ENCODE measurements at places on chromosomes 5 and 9.

DNA sequence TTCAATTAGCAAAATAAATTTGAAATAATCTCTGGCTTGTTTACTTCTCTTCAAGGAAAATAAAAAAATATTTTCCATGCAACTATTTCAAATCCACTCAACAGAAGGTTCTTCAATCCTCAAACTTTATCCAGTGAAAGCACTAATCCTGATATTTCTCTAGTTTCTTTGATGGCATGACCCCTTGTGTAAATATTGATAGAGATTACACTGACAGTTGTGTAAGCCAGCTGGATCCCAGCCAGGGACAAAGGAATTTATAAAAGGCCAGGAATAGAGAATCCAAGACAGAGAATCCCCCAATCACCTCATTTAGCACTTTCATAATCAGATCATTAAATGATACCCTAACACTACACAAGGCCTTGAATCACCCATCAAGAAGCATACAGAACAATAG lies 135.2 kb downstream of the GNA14 start:
- no peak for DNase-seq

DNA sequence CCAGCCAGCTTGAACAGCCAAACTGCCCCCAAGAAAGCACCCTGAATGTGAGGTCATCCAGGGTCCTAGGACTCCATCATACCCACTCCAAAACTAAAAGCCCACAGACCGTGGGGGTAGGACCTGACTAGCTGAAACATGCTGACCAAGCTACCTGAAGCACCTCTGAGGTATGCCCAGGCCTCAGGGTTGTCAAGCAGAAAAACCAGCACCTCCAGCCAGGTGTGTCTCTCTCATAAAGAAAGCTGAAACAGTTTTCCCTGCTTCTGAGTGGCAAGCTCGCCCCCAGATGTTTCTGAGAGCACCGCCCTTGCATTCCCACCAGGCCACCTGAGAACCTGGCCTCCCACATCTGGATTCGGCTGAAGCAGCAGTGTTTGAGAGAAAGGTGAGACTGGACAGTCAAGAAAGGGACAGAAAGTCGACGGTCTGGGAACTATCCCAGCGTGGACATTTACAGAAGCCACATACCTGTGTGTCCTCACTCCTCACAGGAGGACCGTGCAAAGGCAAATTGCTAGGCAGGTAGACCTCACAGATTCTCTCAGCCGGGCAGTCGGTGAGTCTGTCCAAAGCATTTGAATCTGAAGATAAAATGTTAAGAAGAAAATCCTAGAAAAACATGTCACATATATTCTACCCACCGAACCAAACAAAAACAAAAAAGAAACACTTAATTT lies 155.6 kb upstream of the RASEF start:
- DNase-seq = no peak

DNA sequence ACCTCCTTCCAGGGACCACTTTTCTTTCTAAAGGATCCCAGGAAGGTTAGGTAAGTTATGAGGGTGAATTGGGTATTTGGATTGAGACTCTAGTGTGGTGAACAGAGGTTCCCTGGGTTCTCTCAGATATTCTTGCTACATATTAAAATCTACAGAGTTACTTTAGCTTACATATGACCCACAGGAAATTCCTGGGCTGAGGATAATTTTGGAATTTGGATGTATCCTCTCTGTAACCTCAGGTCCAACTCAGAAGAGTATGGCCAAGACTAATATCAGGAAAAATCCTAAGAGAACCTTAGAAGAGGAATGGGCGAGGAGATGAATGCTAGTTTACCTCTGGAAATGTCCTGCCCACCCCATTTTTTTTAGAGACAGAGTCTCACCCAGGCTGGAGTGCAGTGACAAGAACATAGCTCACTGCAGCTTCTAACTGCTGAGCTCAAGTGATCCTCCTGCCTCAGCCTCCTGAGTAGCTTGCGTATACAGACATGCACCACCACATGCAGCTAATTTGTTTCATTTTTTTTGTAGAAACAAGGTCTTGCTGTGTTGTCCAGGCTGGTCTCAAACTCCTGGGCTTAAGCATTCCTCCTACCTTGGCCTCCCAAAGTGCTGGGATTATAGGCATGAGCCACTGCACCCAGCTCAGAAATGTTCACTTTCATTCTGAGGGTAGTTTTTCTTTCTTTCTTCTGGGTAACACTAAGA lies 196.4 kb downstream of the ARHGEF28 start:
- DNase-seq = no peak

DNA sequence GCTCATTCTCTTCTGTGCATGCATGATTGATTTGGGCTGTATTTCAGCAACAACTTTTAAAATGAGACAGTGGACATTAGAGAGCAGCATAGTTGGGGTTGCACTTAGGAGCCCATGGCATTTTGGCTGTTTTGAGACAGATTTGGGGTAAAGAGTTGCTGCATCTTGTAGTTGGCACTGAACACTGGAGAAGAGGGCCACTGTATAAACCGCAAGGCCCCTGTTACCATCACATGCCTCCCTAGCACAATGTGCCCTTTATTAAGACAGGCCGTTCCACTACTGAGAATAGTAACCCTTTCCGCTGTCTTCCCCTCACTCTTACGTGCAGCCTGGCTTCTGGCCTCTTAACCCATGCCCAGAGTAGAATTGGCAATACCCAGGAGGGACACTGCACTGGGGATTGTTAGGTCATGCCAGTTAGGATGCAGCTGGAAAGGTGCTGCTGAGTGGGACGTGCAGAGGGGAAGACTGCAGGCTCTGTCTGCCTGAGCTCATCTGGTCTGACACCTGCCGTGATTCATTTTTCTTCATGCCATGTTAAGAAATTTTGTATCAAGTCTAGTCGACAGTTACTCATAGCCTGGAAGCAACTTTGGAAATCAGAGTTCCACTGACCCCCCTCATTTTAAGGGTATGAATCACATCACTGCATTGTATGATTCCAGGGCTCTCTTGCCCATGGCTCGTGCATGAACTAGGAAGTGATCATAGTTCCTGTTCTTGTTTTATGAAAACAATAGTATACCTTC lies 146.9 kb upstream of the DMRT1 start:
- DNase-seq = no peak

GRCh38 chr5:163569284-163569683 lies 63.9 kb downstream of the MAT2B start:
- DNase-seq = no peak

GRCh38 chr9:122119166-122119521 lies 26.0 kb upstream of the TTLL11 start:
- no peak for DNase-seq

- DNase-seq = no peak
These were observed 5.6 kb downstream of the MEGF9 start for GRCh38 chr9:120708526-120709224.

GRCh38 chr9:107193251-107193650 lies 89.8 kb upstream of the RAD23B start:
- no peak for DNase-seq

DNA sequence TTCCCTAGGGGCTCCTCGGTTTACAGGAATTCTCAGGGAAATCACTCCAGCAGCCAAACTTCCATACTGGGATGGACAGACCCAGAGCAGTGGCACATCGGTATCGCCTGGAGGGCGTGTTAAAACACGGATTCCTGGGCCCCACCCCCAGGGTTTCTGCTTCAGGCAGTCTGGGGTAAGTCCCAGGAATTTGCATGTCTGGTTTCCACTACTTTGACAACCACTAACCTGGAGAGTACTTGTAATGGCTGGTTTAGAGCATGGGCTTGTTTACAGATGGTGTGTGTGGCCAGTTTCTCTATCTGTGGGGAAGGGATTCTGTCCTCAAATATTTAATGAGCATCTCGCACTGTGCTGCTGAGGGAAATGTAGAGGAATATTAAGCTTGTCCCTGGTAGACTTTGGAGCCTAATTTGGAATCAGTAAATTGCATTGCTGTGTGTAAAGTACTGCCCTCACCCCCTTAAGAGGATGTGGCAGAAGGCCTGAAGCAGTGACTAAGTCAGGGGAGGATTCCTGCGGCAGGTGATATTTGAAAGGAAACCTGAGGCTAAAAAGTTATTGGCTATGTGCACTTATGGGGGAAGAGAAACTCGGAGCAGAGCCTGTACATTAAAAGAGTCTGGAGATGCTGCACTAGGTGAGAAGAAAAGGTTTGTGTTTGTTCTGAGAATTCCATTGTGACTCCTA lies 18.6 kb upstream of the TJP2 start:
- no peak for DNase-seq

DNA sequence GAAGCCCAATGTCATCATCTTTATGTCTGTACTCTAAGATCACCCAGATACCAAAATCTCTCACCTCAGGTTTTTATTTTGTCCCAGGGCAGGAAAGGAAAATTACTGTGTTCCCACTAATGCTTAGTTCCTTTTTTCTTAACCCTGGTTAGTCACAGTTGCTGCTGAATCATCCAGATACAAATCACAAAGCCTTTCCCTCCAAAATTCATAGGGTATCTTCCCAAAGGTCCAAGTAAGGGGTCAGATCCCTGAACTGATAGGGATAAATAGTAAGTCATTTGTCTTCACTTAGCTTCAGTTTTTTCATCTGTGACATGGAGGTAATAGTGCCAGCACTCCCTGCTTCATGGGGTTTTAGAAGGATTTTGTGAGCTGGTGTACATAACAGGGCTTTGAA lies 2.2 kb downstream of the PLCXD3 start:
- no peak for DNase-seq

- DNase-seq = no peak
These were observed 44.5 kb downstream of the SECISBP2 start for GRCh38 chr9:89362647-89363310.

DNA sequence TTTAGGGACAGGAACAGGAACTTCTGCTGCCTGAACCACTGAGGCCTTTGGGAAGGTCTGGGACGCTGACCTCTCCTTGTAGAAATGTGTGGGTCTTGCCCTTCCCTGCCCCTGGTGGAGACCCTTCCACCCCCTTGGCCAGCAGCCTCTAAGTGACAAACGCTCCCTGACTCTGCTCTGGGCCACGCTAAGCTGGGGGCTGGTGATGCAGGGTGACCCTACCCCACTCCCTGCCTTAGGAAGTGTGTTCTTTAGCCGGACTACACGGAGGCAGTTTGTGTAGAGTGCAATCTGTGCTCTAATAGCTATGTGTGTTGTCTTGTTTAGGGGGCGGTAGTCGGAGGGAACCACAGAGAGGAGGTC lies 123.0 kb downstream of the COL23A1 start:
- no peak for DNase-seq

DNA sequence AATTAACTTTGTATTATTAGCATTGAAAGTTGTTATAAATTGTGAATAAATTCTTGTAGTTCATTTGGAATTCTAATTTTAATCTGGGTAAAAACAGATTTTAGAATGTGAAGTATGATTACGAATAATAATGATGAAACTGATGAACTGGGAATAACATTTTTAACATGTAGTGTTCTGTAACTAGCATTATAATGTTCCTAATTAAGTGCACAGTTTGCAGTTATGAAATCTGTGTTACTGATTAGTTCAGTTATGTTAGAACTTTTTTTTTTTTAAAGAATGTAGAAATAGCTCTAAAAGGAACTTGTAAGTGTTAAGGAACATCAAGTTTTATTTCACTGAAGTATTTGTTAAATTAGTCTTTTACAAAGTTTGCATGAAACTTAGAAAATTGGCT lies 48.9 kb upstream of the EIF4EBP3 start:
- DNase-seq = no peak

DNA sequence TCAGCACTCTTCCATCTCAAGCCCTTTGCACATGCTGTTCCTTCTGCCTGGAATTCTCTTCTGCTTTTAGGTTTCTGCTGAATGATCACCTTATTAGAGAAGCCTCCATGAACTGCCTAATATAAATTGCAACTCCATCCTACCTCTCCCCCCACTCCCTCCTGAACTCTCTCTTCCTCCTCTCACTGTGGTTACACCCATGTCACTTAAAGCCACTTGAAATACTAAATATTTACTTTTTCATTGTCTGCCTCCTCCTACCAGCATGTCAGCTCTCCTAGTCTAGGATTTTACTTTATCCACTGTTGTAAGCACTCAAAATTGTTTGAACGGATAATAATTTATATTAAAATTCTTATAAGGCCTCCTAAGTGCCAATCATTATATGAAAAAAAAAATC lies 43.8 kb downstream of the ACTL7B start:
- DNase-seq = no peak

GRCh38 chr9:34289159-34289558 lies 39.9 kb downstream of the KIF24 start:
- no peak for DNase-seq

- no peak for DNase-seq
These were observed 14.1 kb downstream of the PRRX2 start for GRCh38 chr9:129679537-129679936.

DNA sequence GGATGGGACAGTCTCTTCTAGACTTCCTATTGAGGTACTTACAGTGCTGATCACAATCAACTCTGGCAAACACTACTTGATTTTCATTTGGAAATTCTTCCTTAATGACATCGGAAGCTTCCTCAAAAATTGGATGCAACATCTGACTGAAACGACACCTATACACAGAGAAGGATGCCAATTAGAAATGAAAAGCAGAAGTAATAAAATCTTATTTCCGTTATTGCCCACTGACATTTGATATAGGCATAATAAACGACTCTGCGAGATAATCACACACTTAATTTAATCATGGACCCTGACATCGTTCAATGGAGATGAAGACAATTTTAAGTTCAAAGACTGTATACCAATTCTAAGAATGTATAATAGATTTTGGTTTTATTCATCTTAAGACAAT lies 46.4 kb downstream of the ERP44 start:
- no peak for DNase-seq

GRCh38 chr9:97660340-97660739 lies 26.7 kb downstream of the NCBP1 start:
- no peak for DNase-seq

DNA sequence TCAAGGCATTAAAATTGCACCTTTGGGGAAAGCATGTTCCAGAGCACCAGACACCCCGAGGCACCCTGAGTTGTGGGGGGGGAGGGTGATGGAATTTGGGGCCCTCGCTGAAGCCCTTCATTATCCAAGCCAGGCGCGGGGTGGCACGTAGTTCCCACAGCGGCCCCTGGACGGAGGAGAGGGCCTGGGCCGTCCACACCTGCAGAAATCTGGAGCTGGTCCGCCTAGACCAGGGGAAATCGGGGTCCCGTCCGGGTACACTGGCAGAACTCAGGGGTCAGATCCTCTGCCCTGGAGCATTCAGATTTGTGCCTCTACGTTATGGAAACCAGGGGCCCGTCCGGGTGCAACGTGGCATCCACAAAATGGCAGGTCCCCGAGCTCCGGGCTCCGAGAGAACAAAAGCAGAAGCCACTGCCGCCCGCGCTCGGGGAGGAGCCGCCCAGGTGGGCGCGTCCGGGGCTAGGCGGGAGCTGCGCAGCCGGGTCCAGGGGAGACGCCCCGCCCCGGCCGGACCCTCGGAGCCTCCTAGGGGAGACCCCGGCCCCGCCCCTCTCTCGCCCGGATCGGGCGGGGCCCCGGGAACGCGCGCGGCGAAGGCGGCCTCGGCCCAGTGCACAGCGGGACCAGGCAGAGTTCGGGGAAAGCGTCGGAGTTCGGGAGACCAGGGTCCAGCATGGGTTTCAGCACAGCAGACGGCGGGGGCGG lies at the start of gene PLEKHG4B:
Gene PLEKHG4B, plus strand, starts transcription at position 613 of the 708 bp plus-strand sequence. Its CDS starts 64 bp downstream, at position 677.
- peak; percentile 54 for DNase-seq

GRCh38 chr9:124133727-124134126 lies 122.2 kb downstream of the LHX2 start:
- no peak for DNase-seq

DNA sequence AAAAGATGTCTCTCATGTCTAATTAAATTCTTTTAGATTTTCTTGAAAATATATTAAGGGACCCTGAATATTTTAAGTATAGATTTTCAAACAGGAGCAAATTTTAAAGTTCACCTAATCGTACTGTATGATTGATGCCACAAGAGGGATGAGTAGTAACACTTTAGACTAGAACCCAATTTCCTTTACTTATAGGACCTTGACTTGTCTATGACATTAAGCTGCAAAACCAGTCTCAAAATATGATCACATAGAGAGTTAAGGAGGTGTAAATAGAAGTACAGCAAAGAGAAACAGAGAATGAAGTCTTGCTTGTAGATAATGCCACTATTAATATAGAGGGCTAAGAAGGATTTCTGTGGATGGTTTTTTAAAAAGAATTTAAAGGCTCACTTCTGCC lies 312.9 kb upstream of the PRR16 start:
- no peak for DNase-seq

Measured in left renal pelvis (tissue), 4 donors.